ENCODE measurements at places on chromosomes 6 and 20. TPM values are rescaled to one million over a fixed set of nuclear protein-coding genes. Genes with fewer than 3 reads are reported as not detected.
A peak's percentile ranks its signal among the peaks of the same experiment; 100 is the strongest.

DNA sequence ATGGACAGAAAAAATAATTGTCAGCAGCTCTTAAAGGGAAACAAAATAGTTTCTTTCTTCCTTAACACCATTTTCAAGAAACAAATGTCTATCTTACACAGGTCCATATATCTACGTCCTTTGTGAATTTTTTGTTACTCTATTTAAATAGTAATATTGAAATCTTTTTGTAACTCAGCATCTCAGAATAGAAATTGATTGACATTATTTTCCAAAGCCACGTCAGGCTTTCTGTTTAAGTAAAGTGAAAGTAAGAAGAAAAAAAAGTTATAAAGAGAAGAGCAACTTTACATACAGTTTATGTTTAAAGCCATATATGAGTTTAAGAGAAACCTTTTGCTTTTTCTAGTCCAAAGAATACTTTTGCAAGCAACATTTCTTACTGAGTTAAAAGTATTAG, 402.9 kb upstream of the SOX4 start:
- peak; percentile 19 for DNase-seq

GRCh38 chr20:54000914-54001313, 69.5 kb downstream of the BCAS1 start:
- no peak for DNase-seq

CDKN1A gene
- 18.0 TPM for total RNA-seq

DNA sequence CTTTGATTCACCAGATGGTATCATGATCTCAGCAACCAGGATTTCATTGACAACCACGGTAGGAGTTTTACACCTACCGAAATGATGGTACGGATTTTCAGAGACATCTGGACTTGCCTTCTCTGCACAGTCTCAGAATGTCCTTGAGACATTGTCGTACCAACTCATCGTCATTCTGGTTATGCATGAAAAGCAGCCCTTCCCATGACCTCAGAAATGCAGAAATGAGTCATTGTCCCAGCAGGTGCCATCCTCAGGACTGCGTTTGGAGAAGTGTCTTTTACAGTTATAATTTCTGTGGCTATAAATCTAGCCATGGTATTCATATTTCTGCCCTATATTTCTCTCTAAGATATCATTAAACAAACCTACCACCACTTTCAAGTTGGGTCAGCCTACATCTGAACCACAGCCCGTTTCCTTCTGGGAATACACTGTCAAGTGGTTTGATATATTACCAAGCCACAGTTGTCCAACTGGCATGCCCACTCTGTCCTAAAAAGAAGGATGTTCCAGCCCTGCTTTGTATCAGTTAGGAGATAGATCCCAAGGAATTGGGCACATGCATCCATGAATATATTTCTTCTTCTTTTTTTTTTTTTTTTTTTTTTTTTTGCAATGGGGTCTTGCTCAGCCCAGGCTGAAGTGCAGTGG, 7.5 kb upstream of the BFSP1 start:
- peak; percentile 28 for DNase-seq

GRCh38 chr20:32742322-32743236, 688 bp downstream of the COMMD7 start:
- DNase-seq = no peak

GRCh38 chr6:90197854-90198496, 98.7 kb downstream of the BACH2 start:
- peak; percentile 94 for DNase-seq

SMLR1 gene
- not detected for total RNA-seq

DNA sequence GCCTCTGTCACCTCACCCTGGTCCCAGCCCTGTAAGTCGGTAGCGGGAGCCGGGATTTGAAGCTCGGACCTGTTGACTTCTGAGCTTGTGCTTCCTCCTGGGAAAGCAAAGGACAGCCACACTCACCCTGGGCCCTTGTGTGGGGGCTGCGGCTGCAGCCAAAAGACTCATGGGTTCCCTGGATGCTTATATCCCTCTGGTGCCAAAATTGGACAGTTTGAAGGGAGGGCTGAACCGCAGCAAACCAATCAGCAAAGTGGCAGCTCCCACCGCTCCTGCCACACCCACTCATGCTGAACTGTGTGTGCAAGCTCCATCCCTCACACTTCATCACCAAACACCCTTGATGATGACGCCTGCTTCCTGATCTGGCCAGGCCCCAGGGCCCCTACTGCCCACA, 3.9 kb upstream of the CCN5 start:
- DNase-seq = no peak

- peak; percentile 50 for DNase-seq
Observed at GRCh38 chr6:40555092-40555491, 32.1 kb downstream of the LRFN2 start.

- no peak for DNase-seq
Observed at GRCh38 chr6:117022774-117023173, 145.7 kb downstream of the RFX6 start.

CNBD2 gene
- total RNA-seq = 6.8 TPM

CPXM1 gene
- not detected for total RNA-seq

RBBP8NL gene
- total RNA-seq = not detected
